ENCODE measurements at places on chromosomes 6 and 20.

GRCh38 chr20:20546402-20546801 lies 166.0 kb downstream of the RALGAPA2 start:
- no peak for DNase-seq

DNA sequence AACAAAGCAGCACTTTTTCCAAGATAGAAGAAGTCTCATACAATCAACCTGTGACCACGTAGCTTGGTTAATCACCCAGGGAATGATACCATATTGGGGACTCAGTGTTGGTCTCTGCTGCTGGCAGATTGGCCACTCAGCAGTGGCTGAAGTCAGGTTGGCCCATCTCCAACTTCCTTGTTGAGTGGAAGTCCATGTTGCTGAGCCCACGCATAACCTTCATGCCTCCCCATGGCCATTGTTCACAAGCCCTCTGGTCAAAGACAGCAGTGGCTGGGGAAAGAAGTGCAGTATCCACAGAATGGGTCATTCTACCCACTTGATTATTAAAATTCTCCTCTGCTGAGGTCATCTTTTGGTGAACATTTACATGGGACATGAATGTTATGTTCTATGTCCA lies 38.5 kb downstream of the PKIB start:
- DNase-seq = no peak

- no peak for DNase-seq
These were observed 837 bp upstream of the OSER1 start for GRCh38 chr20:44211177-44212039.

DNA sequence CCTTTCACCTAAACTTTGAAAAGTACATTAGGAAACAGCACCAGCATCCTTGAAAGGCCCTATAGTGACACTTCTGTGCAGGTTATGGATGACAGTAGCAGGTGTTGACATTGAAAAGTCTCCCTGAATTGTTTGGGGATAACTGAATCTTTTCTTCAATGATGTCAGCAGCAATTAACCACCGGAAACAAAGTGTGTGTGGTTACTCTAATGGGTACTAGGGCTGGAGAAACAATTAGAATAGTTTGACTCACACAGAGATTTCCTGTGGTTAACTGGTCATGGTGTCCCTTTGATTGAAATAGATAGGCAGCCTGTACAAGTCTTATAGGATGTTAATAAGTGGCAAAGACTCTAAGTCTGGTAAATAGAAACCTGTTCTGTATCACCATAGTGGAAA lies 189.1 kb downstream of the TBX18 start:
- no peak for DNase-seq

- no peak for DNase-seq
These were observed 10.3 kb downstream of the SCRT2 start for GRCh38 chr20:665276-665675.

DNA sequence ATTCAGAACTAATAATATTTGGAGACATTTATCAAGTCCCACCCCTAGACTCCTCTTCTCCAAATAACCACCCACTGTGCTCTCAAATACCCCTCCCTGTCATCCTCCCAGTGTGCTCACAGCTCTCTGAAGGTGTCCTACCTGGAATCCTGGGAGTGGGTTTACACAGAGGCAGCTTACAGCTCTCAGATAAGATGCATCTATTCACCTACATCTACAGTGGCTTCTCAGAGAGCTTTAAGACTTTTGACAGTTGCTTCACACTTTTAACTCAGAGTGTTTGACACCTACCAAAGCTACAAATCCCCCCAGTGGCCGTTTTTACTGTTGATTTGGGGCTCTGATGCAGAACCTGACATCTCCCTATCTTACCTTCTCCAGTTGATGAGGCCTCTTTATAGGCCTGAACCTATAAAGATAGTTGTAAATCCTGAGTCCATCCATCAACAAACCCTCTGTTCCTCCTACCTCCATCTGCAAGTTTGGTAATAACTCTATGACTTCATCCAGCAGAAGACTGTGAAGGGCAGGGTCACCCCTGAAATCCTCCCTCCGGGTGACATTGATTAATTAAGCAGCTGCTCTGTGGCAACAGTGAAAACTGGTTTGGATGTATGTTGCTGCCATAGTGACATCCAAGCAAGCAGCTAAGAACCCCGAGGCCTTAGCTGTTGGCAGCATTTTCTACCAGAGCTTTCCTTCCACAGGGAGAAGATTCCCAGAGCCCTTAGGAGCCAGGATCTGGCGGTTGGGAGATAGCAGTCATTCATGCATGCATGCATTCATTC lies 226.1 kb upstream of the RREB1 start:
- DNase-seq = no peak

DNA sequence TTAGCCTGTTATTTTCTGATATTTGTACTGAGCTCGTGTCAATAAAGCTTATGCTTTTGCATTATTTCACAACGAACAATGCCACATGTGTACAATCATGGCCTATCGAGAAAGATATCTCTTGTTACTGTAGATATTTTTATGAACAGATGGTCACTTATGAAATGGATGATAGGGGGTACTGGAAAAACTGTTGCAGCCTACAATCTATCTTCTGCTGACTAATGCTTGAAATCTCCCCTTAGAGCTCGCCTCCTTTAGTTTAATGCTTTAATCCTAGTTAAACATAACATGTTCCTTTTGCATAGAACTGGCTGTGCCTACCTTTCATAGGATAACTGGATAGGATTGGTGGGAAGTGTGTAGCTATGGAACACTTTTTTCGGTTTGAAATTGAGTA lies 296.2 kb downstream of the FARS2 start:
- no peak for DNase-seq

DNA sequence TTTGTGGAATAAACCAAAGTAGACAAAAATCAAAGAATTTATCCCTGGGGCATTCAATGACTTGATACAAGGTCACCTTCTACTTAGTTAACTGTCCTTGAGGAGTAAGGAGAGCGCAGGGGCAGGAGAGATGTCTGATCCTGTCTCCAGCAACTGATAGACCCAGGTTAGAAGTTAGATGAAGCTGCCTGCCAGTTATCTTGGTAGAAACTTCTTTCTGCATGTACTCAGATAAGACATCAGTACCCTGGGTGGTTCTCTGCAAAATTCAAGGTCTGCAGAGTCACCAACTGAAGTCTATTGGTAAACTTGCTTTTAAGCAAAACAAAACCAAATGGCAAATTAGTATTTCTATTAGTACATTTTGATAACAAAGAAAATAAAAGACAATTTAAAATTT lies 2.7 kb downstream of the SGK1 start:
- no peak for DNase-seq

- DNase-seq = no peak
These were observed 34.7 kb upstream of the SSTR4 start for GRCh38 chr20:23000232-23000947.

- DNase-seq = no peak
These were observed 168.4 kb downstream of the WDR27 start for GRCh38 chr6:169533301-169534038.

- DNase-seq = no peak
These were observed 17.6 kb downstream of the GHRH start for GRCh38 chr20:37243937-37244571.

- no peak for DNase-seq
These were observed 1.2 kb downstream of the HBS1L start for GRCh38 chr6:135053406-135053805.

- no peak for DNase-seq
These were observed 38.3 kb upstream of the CD2AP start for GRCh38 chr6:47439348-47439668.

- no peak for DNase-seq
These were observed 216.0 kb downstream of the ZFAND3 start for GRCh38 chr6:38035478-38035877.

DNA sequence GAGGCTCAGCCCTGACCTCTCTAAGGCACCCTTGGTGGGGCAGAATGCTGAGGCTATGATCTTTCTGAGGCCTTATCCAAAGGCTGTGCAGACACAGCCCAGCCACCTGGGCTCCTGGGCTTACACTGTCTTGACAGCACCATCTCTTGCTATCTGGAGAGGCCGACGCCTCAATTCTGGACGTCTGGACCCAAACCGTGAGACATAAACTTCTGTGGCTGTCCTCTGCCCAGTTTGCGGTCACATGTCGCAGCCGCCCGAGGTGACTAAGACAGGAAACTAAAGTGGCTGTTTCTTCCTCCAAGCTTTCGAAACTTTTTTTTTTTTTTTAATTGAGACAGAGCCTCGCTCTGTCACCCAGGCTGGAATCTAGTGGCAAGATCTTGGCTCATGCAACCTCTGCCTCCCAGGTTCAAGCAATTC lies 49.3 kb downstream of the PRR18 start:
- DNase-seq = no peak

- no peak for DNase-seq
These were observed 71.4 kb downstream of the ALDH5A1 start for GRCh38 chr6:24566020-24566767.

DNA sequence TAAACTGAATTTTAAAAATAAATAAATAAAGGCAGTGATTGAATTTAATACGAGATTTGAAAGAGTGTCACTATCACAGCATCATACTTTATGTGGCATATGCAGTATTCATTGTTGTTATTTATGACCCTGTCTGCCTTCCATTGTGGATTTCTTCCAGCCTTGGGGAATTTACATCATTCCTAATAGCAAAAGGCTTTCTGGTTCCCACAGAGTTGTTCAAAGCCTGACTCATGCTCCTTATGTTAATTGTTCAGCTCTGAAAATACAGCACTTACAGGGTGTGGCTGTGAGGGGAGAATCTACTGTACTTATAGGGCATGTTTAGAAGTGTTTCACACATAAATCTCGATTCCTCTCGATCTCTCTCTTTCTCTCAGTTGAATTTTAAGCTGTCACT lies 54.4 kb downstream of the JAG1 start:
- no peak for DNase-seq

GRCh38 chr6:51303338-51303737 lies 484.7 kb downstream of the TFAP2B start:
- DNase-seq = no peak

Data from anterior cingulate cortex (tissue), 58 donors.